ENCODE measurements at places on chromosomes 1 and 21.

DNA sequence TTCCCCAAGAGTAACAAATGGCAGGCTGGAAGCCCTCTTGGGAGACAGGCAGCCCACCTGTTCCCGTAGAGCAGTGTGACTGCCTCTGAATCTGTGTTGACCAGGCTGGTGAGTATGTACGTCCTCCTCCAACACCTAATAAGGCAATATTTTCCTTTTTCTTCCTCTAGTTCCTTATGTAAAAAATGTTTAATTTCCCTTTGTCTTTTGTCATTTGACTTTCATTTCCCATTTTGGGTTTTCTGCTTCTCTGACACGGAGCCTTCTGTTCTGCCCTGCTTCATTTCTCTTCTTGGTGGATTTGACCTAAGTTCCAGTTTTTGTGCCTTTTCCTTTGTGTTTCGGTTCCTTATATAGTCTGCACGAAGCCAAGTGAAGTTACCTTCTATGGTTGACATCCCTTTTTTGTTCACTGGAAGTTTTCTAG lies 65.8 kb upstream of the ATF3 start:
- DNase-seq, result no peak

DNA sequence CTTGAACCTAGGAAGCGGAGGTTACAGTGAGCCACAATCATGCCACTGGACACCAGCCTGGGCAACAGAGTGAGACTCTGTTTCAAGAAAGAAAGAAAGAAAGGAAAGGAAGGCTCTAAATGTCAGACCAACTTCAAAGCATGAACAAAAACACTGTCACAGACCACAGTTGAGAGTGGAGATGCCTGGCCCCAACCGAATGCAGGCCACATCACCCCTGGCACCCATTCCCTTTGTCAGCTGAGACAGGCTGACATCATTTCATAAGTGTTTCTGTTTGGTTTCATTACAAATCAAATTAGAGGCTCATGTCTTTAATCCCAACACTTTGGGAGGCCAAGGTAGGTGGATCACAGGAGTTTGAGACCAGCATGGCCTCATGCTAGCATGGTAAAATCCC lies 28.6 kb upstream of the NADK start:
- peak; percentile 49 for DNase-seq

DNA sequence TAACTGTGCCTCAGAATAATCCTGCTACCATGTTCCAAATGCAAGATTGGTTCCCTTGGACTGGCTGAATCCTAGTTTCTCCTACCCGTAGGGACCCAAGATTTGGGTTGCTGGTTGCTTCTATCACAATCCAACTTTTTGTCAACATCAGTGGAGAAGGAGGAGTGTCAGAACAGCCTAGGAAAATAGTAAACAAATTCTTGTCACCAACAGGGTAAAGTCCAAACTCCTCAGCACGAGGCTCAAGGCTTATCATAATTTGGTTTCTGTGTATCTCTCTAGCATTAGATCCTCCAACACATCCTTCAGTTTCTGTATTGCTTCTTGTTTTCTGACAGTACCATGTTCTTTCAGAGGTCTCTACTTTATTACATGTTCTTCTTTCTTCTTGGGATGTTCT lies 370.2 kb upstream of the DAB1 start:
- DNase-seq, result no peak

- DNase-seq, result no peak
These were observed 74.3 kb upstream of the NBL1 start for GRCh38 chr1:19569786-19570185.

DNA sequence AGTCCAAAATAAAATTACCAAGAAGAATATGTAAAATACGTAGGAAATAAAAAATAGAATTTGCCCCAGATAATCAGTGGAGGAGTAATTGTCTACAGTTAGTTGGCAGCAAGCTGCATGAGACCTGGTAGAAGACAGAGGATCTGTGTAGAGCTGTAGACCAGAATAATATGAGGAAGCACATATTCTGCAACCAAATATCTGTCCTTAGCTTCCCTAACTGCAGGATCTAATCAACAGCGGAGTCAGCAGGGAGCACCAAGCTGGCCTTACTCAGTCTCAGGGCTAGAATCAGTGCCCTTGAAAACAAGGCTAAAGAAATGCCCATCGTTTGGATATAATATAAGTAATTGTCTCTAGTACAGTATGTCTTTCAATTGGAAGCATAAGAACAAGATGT lies 6.1 kb upstream of the GCSAML start:
- DNase-seq, result no peak

GRCh38 chr1:162822391-162823200 lies 32.1 kb downstream of the HSD17B7 start:
- DNase-seq, result no peak

DNA sequence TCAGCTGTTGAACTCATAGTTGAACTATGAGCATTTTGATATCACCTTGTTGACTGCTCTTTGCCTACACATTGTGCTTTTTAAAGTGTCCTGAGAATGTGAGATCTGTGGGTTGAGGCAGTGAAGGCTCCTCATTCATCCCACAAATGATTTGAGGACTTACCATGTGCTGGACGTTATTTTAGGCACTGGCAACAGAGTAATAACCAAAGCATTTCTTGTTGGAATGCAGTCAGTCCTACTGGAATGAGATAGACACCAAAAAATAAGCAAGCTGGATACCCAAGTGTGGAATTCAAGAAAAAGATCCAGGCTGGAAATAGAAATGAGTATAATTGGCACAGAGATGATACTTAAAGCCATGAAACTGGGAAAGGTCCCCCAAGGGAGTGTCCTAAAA lies 73.4 kb downstream of the ZP4 start:
- no peak for DNase-seq

DNA sequence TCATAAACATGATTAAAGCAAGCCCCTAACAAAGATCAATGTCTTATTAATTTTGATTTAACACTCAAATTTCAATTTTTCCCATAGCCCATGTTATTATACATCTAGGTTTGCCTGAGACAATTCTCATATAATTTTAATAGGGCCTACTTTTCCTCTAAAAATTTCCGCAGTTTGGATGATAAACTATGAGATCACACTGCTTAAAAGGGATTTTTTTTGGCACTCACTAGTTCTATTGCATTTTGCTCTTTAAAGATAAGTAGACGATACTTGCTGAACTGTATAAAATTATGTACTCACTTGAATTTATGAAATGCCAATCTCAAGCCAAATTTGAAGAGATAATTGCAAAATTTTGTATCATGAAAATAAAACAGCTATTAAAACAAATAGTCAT lies 480.4 kb upstream of the ZRANB2 start:
- no peak for DNase-seq

DNA sequence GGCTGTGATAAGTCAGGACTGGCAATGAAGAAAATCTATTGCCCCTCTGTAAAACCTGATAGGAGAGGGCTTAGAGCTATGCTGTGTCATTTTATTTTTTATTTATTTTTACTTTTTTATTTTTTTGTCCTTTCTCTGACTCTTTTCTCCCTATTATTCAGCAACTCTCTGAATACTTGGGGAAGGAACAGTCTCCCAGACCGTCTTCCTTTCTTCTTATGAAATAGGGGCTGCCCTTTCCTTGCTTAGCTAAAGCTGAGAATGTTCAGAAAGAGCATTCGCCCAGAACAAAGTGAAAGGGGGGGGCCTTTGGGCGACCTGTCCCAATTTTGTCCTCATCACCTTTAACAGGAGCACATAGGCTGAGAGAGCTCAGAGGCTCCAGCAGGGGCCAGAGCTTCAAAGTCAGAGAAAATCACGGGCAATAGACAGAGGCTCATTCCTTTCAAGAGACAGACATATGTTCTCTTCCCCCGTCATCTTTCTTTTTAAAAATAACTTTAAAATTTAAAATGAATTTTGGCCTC lies 80.9 kb downstream of the RNF220 start:
- DNase-seq, result no peak

- DNase-seq, result no peak
These were observed 68.9 kb upstream of the PGBD5 start for GRCh38 chr1:230495076-230495475.

- peak; percentile 55 for DNase-seq
These were observed 9.1 kb downstream of the SGIP1 start for GRCh38 chr1:66542811-66543767.

- DNase-seq, result no peak
These were observed 1.9 kb downstream of the HDGF start for GRCh38 chr1:156749419-156750118.

DNA sequence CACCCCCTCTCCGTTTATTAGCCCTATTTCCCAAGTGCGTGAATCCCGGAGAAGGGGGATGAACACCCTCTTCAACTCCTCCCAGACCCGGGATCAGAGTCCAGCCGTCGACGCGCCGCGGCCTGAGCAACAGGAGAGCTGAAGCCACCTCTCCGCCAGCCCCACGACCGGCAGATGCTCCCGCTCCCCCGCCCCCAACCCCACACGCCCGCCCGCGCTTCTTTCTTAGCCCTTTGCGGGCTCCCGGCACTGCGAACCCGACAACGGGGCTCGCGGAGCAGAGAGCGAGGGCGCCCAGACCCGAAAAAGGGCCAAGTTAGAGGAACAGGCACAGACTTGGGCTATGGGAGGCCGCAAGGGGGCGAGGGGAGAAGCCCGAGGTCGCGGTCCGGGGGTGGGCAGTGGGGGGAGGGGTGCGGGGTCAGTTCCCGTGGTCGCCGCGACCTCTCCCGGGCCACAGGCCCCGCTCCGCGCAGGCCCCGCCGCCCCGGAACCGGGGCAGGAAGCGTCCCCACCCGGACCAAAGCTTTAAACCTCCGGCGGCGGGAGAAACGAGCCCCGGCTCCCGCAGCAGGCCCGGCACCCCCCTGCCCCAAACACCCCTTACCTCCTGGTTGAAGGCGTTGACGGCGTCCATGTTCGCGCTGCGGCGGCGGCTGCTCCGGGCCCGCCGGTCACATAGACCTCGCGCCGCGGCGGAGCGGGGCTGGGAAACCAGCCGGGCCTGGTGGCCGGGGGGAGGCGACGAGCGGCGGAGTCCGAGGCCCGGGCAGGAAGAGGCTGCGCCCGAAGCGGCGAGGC lies 662 bp downstream of the SCAF4 start:
- no peak for DNase-seq

- DNase-seq, result no peak
These were observed 16.8 kb downstream of the VCAM1 start for GRCh38 chr1:100736324-100736723.

GRCh38 chr1:84156210-84156621 lies 12.1 kb downstream of the PRKACB start:
- no peak for DNase-seq

DNA sequence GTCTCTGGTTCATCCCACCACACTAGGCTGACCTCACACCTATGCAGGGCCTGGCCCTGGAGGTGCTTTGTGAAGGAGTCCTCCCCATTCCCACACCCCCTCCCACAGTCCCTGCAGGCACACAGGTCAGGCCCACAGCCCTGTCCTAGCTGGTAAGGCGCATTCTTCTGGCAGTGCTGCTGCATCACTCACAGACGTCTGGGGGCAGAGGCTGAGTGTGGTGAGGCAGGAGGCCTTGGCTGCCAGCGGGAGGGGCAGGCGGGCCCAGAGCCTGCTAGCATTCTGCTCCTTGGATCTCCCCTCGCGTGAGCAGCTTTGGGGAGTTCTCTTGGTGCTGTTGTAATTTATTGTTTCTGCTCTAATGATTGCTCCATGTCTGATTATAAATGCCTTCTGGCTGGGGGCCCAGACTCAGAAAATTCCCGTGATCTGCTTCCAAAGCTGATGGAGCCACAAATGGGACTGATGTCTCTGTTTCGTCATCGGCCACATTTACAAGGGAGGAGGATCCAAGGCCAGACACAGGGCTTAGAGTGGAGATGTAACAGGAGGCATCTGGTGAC lies 62.9 kb downstream of the TRABD2B start:
- no peak for DNase-seq

GRCh38 chr1:54360165-54361005 lies 45.8 kb downstream of the SSBP3 start:
- DNase-seq, result no peak

DNA sequence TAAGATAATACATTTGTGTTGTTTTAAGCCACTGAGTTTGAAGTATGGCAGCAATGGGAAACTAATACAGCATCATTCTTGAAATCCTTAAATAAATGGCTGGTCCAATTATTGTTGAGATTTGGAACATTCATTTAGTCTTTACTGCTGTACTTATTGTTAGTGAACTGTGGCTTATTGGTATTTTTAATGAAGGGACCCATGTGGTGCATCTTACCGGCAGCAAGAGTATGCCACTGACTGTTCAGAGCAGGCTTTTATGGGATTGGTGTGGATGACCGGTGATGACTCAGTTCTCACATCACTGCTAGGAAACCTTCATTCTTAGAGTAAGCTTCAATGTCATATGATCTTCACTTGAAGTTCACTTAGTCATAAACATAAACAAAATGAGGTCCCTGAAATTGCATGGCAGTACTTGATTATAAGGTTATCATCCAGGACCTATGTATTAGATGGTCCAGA lies 31.5 kb downstream of the PRKAA2 start:
- DNase-seq, result no peak

GRCh38 chr1:15584489-15585363 lies at the start of gene AGMAT:
Gene AGMAT (minus strand): TSS chr1:15585051. CDS start chr1:15584967, 84 bp downstream.
- DNase-seq, result no peak

GRCh38 chr1:100441651-100442050 lies 89.3 kb downstream of the CDC14A start:
- no peak for DNase-seq

DNA sequence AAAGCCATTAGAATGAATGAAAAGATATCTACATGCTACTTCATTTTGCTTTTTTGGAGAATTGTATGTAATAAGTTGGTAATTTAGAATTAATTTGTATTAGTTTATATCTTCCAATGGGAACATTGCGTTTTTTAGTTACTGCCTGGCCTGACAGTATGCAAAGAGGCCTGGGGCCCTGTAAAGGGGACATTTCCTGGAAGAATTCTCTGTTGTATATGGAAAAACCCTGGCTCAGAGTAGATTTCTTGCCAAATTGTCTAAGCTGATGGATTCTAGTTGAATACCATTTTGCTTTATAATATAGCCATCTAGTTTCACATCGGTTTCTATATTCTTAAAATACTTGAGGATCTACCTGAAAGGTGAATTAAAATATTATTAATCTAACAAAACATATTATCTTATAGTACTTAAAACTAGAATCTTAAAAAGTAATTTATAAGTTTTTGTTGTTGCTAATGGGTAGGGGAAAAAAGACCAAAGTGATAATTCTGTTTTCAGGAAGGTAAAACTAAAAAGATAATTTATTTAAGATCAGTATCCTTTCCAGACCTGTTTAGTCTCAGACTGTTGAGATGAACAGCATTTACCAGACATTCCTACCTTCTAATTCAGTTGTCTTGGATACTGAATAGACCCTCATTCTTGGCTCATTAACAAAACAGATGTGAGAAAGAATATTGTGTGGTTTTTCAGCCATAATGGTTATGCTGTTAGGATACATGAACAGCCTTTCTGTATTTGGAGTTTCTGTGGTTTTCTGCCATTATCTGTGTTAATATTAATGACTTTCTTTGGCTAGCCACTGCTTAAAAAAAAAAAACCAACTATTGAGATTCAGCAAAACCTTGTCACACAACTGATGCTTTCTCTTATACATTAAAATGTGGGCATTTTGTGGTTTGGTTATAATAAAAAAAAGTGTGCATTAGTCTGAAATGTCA lies 4.8 kb downstream of the AGO3 start:
- no peak for DNase-seq

Measured in anterior cingulate cortex (tissue), 58 donors.